ENCODE measurements at places on chromosomes 1 and 21.

GRCh38 chr21:22710721-22711120, 1712.5 kb downstream of the NCAM2 start:
- no peak for DNase-seq

DNA sequence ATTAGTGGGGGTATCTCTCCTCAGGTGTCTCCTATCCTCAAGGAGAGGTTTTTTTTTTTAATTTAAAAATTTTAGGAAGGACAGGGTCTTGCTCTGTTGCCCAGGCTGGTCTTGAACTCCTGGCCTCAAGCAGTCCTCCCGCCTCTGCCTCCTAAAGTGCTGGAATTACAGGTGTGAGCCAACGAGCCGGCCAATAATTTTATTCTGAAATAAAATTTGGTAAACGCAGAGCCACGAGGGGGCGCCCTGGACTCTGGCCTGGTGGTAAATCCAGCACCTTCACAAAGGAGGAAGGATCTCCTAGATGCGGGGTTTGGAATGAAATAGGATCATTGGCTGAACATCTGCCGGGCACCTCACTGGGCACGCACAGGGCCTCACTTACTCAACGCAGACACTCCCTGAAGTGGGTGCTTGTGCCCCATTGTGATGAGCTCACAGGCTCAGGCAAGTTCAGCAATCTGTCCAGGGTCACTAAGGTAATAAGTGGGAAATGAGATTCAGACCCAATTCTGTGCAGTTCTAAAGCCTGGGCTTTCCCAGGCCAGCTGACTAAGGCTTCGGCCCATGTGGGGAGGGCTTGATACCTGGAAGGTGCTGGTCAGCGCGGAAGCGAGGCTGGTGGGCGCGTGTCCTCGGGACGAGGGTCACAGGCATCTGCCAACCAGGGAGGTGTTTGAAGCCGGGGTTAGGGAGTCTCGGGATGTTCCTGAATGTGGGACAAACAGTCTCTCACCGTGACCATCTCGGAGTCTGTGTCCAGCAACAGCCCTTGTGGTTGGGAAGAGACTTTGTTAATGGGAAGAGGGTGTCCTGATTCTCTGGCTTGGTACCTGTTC, 32.7 kb upstream of the ETV3 start:
- DNase-seq, result peak; percentile 39

DNA sequence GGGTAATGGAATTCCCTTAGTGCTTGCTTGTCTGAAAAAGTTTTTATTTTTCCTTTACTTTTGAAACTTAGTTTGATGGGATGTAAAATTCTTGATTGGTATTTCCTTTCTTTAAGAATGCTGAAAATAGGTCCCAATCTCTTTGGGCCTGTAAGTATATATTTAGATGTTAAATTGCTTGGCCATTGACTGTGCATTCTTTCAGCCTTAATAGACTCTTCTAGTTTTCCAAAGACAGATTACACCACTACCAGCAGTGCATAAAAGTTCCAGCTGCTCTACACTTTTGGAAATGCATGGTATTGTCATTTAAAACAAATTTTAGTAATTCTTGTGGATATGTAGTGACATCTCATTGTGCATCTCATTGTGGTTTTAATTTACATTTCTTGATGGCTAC, 464.8 kb upstream of the USP24 start:
- peak; percentile 29 for DNase-seq

GRCh38 chr1:108057541-108057940, 92.6 kb upstream of the VAV3 start:
- no peak for DNase-seq

DNA sequence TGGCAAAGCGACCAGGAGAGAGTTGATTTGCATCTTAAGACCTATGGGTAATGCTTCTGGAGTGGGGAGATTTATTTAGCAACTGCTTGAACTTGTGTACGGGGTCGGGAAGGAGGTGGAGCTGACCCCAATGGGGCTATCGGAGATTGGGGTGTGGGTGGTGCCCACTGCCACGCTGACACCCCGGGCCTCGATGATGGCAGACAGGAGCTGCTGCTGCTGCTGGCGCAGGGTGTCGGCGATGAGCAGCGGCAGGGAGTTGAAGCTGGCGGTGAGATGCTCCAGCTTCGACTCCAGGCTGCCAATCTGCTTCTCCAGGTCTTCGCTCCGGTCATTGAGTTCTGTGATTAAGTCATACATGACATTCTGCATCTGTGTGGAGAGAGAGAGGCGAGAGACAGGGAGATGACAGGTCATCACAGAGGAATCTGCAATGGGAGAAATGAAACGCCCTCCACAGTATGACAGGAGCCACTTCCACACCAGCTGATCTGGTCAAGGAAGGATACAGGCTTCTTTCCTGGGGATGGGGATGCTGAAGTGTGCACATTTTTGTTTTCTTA, 100.0 kb upstream of the ADAR start:
- no peak for DNase-seq

DNA sequence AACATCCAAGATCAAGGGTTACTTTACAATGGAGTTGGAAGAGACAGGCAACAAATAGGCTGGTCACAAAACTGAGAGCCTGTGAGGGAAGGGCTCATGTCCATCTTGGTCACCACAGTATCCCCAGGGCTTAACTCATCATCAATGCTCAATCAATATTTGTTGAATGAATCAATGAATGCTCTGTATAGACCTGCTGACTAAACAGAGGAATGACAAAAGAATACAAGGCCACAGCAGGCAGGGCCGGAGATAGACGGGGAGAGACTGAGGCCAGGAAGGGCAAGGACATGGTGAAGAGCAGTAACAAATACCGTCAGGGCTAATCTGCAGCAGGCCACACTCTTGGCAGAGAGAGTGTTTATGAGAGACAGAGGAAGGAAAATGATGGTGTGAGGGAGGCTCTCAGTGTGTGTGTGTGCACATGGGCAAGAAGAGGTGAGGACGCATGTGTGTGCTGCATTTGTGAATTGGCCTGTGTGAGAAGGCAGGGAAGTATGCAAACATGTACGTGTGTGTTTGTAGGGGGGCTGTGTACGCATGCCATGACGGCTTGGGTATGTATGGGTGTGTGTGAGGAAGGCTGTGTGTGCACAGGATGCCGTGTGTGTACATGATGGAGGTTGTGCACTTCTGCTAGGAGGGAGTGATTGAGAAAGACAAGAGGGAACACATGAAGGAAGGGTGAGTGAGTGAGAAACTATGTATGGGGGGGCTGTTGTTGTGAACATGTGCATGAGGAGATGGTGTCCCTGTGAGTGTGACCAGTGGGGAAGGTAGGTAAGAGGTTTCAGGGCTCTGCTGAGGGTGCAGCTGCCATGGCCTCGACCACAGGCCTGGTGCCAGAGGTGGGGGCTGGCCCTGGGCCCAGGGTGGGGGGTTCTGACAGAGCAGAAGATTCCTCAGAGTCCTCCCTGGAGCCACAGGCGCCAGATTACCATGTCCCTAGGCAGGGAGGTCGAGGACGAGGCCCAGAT, 15.4 kb downstream of the AHDC1 start:
- DNase-seq, result peak; percentile 75

- DNase-seq, result no peak
These were observed 749 bp upstream of the EFHD2 start for GRCh38 chr1:15408890-15409387.

GRCh38 chr1:94524531-94524930, 17.0 kb downstream of the F3 start:
- no peak for DNase-seq

DNA sequence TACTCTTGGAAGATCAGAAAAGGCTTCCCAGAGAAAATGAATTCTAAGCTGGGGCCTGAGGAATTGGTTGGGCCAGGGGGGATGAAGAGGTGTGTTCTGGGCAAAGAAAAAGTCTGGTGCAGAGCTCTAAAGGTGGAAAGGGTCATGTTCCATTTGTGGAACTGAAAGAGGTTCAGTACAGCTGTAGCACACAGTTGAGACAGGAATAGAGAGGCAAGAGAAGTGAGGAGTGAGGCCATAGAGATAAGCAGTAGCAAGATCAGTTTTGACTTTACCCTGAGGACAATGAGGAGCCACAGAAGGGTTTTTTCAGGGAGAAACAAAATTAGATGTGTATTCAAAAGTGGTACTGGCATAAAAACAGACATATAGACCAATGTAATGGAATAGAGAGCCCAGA, 30.3 kb upstream of the MUTYH start:
- DNase-seq, result no peak

- DNase-seq, result no peak
These were observed 38.5 kb downstream of the COQ8A start for GRCh38 chr1:226978432-226979114.

GRCh38 chr1:33791251-33791650, 72.6 kb upstream of the HMGB4 start:
- DNase-seq, result no peak

DNA sequence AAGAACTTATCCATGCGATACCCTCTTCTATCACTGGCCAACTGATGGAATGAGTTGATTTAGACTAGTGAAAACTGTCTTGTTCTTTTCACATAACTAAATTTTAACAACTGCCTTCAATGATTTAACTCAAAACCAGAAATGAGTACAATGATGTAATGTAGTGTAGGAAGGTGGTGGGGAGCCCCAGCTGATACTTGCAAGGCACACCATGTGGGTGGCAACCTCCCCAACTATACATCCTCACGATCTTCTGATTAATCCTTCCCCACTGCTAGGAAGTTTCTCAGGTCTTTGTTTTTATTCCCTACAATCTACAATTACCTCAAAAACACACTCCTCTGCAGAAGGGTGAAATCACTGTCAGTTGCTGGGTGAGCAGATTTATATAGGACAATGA, 100.7 kb downstream of the KCTD3 start:
- no peak for DNase-seq

- DNase-seq, result peak; percentile 97
These were observed at the start of gene TRNP1 for GRCh38 chr1:26993237-26994019. TSS of gene TRNP1 (plus strand) at chr1:26993692. CDS start at chr1:26993787, 95 bp downstream.

GRCh38 chr1:162159515-162159914, 90.0 kb downstream of the NOS1AP start:
- no peak for DNase-seq

- DNase-seq, result no peak
These were observed 129.6 kb downstream of the LRRC40 start for GRCh38 chr1:70075761-70076160.

DNA sequence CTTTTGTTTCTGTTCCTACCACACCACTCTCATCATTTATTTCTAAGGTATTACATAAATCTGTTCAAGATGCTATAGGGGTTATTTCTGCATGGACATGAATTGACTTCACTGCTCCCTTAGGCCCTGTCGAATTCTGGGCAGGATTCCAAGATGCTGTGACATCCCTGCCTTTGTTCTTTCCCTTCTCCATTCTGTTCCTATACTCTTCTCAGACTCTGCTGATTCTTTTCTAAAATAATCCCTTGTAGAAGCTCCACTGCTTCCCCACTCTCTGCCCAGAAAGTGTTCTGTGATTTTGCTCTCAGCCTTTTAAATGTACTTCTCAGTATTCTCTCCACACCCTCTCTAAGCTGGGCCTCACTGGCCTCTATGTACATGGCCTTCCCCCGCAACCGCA, 99.2 kb downstream of the PHTF1 start:
- no peak for DNase-seq

DNA sequence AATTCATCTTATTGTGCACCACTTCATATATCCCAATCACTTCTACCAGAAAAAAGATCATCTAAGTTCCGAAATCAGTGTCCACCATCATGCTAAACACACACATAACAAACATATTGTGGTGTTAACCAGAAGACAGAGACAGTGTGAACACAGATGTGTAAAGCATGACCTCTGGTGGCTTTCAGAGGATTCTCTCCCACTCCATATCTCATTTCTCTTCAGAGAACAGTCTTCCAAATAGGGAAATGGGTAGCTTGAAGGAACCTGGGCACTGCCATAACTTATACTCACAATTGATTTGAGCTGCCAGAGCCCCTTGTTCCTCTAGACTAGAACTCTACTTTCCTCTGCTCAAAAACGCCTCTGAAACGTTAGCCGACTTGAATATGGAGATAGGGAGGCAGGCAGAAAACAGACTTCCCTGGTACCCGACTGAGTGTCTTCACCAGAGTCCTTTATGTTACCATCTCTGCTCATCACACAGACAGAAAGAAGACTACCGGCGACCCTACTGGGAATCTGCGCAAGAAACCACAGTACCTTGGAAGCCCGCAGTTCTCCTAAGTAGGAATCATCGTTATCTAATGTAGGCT, 1.8 kb upstream of the ELAPOR1 start:
- DNase-seq, result peak; percentile 51

DNA sequence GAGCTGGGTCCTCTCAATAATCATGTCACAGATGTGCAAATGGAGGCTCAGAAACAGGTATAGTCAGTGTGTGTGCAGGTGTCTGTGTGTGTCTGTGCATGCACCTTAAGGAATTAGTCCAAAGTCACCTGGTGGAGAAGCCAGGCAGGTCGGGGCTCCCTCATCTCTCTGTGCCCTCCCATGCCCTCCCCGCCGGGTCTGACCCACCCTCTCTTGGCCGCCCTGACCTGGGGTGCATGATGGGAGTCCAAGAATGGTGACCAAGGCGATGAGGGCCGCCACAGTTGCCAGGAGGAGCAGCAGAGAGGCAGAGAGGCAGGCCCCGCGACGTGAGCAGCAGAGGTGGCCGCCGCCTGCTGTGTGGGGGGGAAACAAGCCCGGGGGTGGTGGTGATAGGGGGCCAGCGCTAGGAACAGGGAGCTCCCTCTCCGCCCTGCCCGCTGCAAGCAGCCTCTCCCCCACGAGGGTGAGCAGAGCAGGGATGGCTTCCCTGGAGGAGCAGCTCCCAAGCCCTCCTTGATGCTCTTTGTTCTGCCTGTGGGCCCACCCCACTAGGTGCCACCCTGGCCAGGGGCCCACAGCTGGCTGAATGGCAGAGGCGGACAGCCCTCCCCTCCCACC, 3.9 kb downstream of the LDLRAD1 start:
- DNase-seq, result no peak

DNA sequence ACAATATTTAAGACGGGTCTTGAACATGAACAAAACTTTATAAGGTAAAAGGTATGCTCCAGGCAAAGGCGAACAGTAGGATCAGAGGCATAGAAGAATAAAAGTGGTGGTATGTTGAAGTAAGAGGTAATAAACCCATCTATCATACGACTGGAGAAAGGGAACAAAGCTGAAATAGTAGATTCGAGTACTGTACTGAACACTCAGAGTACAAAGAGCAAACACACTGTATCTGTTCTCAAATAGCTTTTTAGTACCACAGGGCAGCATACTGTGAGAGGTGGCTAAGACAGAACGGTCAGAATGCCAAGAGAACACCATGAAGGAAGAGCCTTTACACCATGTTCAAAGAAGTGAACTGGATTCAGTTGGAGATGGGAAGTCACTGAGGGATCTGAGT, 83.2 kb downstream of the EPS15 start:
- no peak for DNase-seq

- DNase-seq, result no peak
These were observed 96.1 kb downstream of the TRABD2B start for GRCh38 chr1:47901001-47901575.

- peak; percentile 37 for DNase-seq
These were observed 216.2 kb downstream of the SETD4 start for GRCh38 chr21:35843911-35844667.

- DNase-seq, result peak; percentile 44
These were observed 8.1 kb upstream of the XPR1 start for GRCh38 chr1:180623579-180624347.

- no peak for DNase-seq
These were observed 29.3 kb downstream of the RSPH1 start for GRCh38 chr21:42466700-42467099.

- DNase-seq, result no peak
These were observed 34.0 kb downstream of the TMEM53 start for GRCh38 chr1:44640200-44640853.
